DMS79 (cell line): ENCODE measurements at places on chromosomes 3 and 15.

- DNase-seq, result no peak
Measured at GRCh38 chr3:141507392-141508066, 20.7 kb downstream of the RASA2 start.

DNA sequence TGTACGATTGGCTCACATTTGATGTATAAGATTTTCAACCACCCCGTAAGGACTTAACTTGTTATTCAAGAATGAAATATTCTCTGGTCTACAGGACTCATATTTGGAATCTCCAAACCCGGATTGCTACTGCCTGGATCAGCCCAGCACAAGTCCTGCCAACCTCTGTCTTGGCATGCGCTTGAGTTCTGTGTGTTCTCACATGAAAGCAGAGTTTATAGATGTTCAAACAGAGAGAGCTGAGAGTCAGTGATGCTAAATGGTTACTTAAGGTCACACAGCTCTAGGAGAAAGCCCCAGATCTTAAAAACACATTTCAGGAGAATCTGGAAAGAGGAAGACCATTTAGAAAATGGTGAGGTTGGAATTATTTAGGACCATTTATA is 268.0 kb upstream of the TBL1XR1 start:
- no peak for DNase-seq

DNA sequence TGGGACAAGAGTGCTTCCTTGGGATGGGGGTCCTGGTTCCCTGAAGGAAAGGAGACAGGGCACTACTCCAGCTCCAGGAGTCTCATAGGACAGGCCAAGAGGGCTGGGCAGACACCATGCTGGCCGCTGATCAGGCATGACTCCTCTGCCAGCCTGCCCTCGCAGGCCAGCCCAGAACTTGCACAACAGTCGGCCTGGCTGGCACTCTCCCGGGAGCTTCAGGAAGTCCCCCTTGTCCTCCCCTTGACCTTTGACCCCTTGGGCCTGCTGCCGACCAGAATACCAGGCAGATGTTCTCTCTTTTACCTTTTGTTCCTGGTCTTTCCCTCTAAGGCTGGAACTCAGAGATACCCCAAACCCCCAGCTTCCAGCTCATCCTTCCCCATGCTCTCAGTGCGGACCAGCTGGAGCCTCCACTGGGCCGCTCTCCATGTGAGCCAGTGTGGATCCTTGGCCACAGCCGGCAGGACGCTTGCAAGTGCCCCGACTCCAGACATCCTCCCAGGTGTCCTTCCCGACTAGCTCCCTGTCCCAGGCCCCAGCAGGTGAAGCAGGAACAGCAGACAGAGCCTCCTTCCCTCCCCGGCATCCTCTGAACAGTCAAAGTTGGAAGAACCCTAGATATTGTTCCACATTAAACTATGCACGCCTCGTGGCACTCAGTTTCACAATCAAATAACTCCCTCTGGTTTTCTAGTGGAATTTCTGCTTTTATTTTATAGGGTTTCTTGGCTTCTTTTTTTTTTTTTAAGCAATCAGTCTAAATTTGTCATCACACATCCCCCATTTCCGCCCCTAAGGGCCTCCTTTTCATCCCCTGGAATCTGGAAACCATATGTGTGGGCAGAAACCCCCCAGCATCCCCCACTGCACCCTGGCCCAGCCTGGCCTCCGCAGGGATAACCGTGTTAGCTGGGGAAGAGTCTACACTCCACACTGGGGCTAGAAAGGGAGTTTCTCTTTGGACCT is 15.7 kb downstream of the VPS18 start:
- no peak for DNase-seq

DNA sequence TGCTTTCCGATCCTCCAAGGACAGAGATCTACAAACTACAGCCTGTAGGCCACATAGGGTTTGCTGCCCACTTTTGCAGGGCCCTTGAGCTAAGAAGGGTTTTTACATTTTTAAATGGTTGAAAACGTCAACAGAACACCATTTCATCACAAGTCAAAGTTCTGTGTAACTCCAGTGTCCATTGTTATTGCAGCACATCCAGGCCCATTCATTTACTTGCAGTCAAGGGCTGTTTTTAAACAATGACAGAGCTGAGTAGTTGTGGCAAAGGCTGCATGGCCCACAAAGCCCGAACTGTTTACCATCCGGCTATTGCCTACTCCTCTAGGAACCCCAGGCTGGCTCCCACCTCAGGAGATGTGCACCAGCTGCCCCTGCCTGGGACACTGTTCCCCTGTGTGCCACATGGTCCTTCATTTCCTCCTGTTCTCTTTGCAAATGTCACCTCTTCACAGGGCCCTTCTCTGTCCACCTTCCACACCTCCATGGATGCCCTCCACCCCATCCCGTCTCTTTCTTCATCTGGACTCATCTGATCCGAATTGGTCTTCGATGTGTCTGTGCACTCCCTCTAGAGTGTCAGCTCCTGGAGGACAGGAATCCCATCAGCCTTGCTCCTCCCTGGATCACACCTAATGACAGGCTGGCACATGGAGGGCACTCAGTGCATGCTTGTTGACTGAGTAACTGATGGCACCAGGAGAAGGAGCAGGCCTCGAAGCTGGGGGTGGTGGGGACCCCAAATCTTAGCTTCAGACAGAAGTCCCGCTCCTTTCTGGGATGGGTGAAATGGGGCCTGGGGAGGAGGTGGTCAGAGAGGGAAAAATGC is 69.5 kb upstream of the IQSEC1 start:
- DNase-seq, result no peak

GRCh38 chr3:125300416-125300815 is 74.7 kb downstream of the ZNF148 start:
- DNase-seq, result no peak

DNA sequence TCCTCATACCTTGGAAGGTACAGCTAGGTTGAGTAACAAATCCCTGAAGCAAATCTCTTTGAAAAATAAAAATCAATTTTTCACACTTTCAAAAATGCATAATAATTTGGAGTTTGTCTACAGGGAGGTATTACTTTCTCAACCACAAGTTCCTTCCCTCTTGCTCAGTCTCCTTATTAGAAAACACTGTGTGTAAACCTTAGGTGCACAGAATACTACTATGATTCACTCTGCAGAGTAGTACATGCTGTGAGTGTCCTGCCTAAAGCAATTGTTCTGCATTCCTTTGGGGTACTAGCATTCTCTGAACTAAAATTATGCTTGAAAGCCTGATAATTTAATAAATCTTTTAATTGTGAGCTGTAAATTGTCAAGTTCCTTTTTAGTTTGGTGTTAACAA is 115.9 kb upstream of the EPHA3 start:
- no peak for DNase-seq

- DNase-seq, result no peak
Measured at GRCh38 chr3:172176061-172176770, 136.8 kb downstream of the FNDC3B start.

DNA sequence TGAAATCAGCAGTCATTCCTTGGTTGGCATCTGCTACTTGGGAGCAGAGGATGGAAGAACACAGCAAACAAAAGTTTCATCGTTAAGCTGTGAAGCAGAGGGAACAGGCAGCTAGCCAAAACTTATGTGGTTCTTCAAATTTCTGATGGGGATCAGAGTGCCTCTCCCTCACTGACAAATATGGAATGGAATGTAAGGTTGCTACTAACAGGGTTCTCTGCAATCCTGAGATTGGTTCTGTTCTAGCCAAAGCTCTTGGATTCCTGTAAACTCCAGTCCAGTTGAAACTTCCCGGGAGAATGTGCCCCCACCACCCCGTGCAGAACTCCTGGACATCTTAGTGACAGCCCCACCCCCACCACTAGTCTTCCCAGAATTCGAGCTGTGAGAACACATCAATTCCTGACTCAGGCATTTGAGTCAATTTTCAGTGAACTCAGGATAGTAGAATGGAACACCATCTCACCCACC is 55.9 kb upstream of the PHLDB2 start:
- no peak for DNase-seq

- DNase-seq, result no peak
Measured at GRCh38 chr15:34810443-34811129, 15.2 kb upstream of the ACTC1 start.

- DNase-seq, result peak; percentile 19
Measured at GRCh38 chr3:66577426-66578203, 76.8 kb upstream of the LRIG1 start.

DNA sequence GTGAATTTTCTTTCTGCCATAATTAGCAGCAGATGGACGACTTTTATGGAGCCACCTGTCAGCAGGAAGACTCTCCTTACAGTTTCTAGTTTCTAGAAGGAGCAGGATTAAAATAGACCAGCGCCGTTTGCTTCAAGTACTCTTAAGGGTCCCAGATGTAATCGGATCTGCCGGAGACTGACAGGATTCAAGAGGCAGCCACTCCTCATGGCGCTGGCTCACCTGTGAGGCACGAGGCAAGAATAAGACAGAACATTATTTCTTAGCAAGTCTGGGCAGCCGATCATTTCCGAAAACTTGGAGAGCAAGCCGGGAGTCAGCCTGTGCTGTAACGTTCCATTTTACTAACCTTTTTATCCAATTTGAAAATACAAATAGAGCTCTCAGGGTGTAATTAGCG is 410.4 kb upstream of the RORA start:
- DNase-seq, result peak; percentile 75
